ENCODE measurements at places on chromosomes 5 and 9.

GRCh38 chr5:59035681-59036080, 452.8 kb downstream of the RAB3C start:
- DNase-seq = no peak

GRCh38 chr9:88828018-88828417, 163.2 kb upstream of the S1PR3 start:
- no peak for DNase-seq

GRCh38 chr5:133732536-133732935, 120.2 kb upstream of the FSTL4 start:
- DNase-seq = no peak

- no peak for DNase-seq
Observed at GRCh38 chr9:99516657-99517049, 294.6 kb downstream of the SEC61B start.

DNA sequence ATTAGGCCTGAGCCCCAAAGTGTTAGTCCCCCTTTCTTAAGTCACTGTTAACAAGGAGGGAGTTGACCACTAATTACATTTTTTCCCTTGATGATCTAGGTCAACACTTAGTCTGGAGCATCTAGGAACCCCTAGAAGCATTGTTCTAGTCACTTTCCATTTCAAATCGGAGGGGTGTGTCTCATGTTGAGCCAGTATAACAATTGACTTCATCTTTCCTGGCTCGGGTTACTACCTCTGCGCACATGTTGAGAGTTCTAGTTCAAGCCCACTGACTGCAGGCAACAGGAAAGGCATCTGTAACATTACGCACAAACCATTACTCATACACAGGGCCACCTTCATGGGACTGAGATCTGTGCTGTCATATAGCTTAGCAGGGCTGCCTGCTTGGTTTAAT, 164.9 kb downstream of the NTRK2 start:
- DNase-seq = no peak

GRCh38 chr9:83957248-83957513, 22.8 kb downstream of the HNRNPK start:
- no peak for DNase-seq

DNA sequence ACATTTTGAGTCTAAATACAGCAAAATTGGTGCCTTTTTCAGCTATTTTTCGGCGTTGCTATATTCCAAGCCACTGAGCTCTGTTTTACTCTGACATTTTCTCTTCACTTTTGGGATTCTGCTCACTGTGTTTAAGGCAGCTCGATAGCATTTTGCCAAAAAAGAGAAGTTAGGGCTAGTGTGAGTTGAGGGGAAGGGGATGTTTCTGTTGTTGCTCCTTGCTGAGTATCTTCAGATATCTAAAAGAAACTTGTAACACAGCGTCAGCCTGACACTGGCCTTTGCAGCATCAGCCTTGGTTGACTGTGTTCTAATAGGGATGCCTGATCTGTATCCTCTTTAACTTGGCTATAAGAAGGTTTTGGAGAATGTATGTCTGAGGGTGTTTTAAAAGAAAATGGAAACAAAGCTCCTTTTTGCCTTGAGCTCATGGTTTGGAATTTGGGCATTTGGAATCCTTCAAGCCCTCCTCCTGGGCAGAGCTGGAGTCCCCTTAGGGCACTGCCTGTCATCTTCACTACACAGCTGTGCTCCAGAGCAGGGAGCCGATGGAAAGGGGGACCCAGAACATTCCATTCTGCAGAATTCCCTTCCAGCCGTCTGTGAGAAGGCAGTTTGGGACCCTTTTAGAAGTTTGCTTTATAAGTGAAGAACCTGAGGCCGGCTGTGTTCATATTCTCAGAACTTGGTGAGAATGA, 63.0 kb downstream of the EXOSC2 start:
- DNase-seq = no peak

GRCh38 chr9:112044186-112044585, 130.9 kb downstream of the SUSD1 start:
- DNase-seq = no peak

- DNase-seq = no peak
Observed at GRCh38 chr5:11212706-11213105, 451.7 kb upstream of the DAP start.
